ENCODE measurements at places on chromosomes 11 and 22.

GRCh38 chr11:16981651-16982194 lies 32.5 kb downstream of the PLEKHA7 start:
- DNase-seq: no peak

DNA sequence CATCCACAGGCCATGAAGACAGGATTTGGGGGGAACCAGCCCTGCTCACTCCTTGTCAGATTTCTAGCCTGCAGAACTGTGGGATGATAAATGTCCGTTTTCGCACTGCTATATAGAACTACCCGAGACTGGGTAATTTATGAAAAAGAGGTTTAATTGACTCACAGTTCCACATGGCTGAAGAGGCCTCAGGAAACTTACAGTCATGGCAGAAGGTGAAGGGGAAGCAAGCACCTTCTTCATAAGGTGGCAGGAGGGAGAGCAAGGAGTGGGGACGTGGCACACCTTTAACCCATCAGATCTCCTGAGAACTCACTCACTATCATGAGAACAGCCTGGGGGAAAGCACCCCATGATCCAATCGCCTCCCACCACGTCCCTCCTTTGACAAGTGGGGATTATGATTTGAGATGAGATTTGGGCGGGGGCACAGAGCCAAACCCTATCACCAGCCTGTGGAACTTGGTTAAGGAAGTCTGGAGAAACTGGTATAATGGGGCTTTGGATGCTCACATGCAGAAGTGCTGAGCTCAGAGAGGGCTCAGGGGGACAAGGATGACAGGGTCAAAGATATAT lies 50.7 kb downstream of the MYEOV start:
- DNase-seq: no peak

- no peak for DNase-seq
Measured at GRCh38 chr11:105799263-105799662, 189.4 kb downstream of the GRIA4 start.

GRCh38 chr22:39649500-39650089 lies 79.0 kb downstream of the CACNA1I start:
- DNase-seq: no peak

DNA sequence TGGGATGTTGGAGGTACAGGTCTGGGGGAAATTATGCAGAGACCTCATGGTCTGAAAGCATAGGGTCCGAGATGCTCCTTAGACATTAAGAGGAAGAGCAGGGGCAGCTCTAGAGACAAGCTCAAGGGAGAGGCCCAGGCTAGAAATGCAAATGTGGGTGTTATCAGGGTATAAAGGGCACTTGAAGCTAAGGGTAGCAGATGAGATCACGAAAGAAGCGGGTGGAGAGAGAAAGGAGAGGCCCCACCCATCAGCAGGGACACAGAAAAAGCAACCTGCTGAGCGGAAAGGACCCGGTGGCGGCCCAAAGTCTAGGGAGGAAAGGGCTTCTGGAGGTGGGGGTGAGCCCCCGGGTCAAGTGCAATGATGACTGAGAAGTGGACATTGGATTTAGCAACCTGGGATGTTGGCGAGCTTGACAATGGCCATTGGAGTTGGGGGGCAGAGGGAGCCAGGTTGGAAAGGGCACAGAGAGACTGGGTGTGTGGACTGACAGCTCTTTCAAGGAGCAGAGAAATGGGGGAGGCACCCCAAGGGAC lies 8.9 kb downstream of the TMPRSS6 start:
- no peak for DNase-seq

DNA sequence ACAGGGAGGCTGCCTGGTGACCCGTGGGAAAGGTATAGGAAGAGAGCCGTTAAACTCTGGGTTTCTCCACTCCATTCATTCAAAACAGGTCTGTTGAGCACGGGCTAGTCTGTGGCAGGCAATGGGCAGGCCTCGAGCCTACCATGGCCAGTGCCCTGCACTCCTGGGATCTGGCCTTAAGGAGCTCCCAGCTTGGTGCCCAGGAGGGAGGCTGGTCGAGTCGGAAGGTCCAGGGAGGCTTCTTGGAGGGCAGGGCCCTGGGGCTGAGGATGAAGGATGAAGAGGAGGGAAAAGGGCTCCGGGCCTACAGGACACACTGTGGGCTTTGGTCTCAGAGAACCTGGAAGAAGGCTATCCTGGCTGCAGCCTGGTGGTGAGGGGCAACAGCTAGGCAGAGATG lies 41.9 kb upstream of the MN1 start:
- no peak for DNase-seq

- DNase-seq: no peak
Measured at GRCh38 chr11:30459821-30460220, 126.3 kb downstream of the MPPED2 start.

DNA sequence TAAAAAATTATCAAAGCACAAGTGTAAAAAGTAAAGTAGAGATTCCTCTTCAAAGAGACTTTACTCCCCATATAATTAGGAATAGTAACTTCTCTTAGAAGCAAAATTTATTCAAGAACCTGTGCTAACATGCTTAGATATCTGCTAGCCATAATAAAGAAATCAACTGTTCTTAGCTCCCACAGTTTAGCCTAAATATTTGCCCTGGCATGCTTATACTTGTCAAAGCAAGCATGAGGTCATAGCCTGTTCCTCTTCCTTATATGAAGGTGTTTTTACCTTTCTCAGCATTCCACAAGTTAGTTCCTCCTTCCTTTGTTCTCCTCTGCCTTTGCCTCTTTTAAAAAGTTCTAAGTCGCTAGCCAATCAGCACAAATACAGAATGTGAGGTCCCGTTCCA lies 30.3 kb downstream of the RIC3 start:
- DNase-seq: no peak

- no peak for DNase-seq
Measured at GRCh38 chr11:57379732-57380131, 1.2 kb downstream of the PRG3 start.

DNA sequence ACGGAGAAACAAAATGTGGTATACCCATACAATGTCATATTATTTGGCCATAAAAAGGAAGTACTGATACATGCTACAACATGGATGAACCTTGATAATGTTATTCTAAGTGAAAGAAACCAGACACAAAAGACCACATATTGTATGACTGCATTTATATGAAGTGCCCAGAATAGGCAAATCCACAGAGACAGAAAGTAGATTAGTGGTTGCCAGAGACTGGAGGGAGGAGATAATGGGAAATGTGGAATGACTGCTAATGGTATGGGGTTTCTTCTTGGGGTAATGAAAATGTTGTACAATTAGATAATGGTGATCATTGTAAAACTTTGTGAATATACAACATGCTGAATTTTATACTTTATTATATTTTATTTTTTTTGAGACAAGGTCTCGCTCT lies 5.6 kb upstream of the SLC43A1 start:
- no peak for DNase-seq

GRCh38 chr11:80414181-80415165 lies 973.6 kb upstream of the TENM4 start:
- DNase-seq: no peak

DNA sequence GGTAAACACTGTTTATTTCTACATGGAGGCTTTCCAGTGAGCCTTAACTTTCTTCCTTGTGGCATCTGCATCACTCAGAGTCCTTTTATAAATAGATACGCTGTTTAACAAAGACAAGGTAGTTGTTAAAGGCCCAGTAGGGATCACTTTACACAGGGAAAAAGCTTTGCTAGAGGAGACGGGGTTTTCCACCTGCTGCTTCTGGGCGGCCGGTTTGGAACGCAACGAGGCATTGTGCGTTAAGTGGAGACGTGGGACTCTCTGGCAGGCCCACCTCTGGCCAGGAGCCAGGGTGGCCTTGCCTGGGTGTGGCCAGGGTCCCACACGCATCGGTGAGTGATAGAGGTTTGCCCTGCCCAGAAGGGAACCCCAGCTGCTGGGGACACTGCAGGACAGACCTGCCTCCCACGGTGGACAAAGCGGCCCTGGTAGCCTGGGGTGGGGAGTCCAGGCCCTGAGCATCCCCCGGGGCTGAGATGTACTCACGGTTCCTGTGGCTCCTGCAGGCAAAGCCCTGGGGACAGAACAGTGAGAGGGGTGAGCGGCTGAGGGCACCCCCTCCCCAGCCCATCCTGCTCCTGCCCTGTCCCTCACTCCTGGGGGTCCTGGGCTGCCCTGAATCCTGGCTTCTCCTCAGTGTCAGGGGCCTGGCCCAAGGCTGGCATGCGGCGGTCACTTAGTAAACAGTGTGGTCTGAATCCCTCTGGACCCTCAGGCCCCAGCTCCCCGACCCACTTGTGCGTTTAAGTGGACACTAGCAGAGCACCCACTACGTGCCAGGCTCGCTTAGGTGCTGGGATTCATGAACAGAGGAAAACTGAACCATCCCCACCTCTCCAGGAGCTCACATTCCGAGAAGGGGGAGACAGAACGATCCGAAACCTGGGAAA lies 4.2 kb downstream of the IL17REL start:
- DNase-seq: no peak

GRCh38 chr11:124481365-124482323 lies 36.1 kb upstream of the OR8B8 start:
- DNase-seq: no peak

DNA sequence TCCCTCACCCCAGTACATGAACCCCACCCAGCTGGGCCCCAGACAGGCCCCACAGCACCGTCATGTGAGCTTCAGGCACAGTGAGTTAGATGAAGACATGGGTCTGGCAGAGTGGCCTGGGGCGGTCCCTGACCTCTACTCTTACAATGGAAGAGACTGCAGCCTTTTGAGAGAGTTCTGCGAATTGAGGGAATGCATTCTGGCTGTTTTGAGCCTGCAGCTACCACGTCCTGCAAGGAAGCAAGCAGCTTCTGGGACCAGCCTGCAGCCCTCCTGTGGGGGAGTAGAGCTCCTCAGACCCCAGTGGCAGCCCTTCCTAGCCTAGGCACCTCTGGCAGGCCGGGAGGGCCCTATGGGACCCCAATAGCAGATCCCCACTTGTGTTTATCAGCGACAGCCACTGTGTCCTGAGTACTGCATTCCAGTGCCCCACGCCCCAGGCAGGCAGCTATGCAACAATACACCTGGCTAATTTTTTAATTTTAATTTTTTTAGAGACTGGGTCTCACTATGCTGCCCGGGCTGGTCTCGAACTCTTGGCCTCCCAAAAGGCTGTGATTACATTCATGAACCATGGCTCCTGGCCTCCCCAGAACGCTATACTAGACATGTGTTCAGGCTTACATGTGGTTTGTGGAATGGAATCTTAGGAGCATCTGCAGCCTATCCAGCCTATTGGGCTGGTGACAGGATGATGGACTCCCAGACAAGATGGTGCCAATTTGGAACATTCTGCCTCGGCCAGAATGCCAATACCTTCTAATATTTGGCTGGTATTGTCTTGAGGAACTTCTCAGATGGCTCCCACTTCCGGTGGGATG lies 717 bp upstream of the SLC7A4 start:
- no peak for DNase-seq

DNA sequence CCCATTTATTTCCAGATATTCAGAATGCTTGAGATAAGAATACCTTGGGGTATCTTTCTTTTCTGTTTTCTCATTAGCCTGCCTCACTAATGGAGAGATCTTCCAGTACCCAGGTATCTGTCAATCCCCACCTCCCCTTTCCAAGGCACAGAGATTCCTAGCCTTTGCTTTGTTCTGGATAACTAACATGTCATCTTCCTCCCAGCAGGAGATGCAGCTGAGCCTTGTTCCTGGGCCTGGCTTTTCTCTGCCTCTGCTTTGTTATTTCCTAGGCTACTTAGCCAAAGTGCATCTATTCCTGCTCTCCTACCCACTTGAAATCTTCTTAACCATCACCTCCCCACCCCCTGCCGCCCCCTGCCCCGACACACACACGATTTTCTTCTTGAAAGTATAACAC lies 297.1 kb downstream of the NELL1 start:
- DNase-seq: no peak

- no peak for DNase-seq
Measured at GRCh38 chr11:124113890-124114289, 1.4 kb upstream of the VWA5A start.

GRCh38 chr11:2480874-2481220 lies 36.0 kb downstream of the KCNQ1 start:
- no peak for DNase-seq

GRCh38 chr11:18367431-18367830 lies 26.9 kb upstream of the LDHA start:
- no peak for DNase-seq

- DNase-seq: no peak
Measured at GRCh38 chr11:20357150-20357549, 6.4 kb upstream of the HTATIP2 start.

- DNase-seq: peak; percentile 35
Measured at GRCh38 chr11:44110231-44110679, 14.8 kb downstream of the EXT2 start.

DNA sequence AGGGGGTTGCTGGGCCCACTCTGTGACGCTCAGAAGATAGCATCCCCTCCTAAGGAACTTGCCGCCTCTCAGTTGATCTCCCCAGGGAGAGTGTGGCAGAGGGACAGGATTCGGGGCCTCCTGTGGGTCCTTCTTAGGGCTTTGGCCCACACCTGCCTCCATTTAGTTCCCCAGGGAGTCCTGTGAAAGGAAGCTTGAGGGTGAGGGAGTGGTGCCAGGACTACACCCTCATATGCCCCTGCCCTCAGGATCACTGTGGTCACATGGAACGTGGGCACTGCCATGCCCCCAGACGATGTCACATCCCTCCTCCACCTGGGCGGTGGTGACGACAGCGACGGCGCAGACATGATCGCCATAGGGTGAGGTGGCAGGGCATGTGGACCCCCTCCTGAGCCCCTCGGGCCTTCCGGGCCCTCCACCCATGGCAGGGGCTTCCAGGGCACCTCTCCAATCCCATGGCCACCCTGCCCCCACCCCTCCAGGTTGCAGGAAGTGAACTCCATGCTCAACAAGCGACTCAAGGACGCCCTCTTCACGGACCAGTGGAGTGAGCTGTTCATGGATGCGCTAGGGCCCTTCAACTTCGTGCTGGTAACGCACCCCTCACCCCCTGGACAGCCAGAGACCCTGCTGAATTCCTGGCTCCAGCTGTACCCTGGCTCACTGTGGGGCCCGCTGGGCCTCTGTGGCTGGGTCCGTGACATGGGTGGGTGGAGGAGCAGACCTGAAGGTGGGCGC lies 3.5 kb downstream of the INPP5J start:
- no peak for DNase-seq

DNA sequence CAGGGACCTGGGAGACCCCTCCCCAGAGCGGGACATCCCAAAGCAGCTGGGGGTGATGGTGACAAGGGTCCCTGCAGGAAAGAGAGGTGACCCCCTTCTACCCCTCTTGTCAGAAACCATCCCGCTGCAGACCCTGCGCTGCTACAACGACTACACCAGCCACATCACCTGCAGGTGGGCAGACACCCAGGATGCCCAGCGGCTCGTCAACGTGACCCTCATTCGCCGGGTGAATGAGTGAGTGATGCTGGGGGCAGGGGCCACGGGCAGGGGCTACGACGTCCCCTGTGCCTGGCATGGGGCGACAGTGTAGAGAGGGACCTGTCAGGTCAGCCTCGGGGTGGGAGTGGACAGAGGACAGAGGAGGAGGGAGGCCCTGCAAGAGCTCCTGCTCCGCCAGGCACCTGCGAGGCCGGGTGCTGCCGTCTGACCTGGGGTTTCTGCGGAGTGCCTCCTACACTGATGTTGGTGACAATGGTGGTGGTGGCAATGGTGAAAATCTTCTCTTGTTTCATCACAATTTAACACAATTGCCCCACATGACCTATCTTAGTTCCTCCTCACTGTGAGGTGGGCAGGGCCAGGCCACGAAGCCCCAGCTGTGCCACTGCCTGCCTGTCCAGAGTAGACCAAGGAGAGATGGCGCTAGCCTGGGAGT lies 9.8 kb downstream of the CSF2RB start:
- DNase-seq: no peak
